A172 (cell line): ENCODE measurements at places on chromosomes 12 and 14. TPM values are rescaled to one million over a fixed set of nuclear protein-coding genes. Genes with fewer than 3 reads are reported as not detected.

The REP15 gene
- total RNA-seq, result 0.55 and 1.2 TPM in 2 replicates

The ERG28 gene
- total RNA-seq, result 6.1 and 6.4 TPM in 2 replicates

The RIPK3 gene
- not detected in 2 replicates for total RNA-seq

The COPZ1 gene
- total RNA-seq, result 209 and 243 TPM in 2 replicates

The CMKLR1 gene
- total RNA-seq, result not detected in 2 replicates

The PRH2 gene
- total RNA-seq, result not detected in 2 replicates

The ARHGAP9 gene
- 0.43 and 0.79 TPM in 2 replicates for total RNA-seq

The PIWIL1 gene
- total RNA-seq, result not detected in 2 replicates

The KCNJ8 gene
- not detected in 2 replicates for total RNA-seq

- no peak for DNase-seq
Observed at GRCh38 chr14:38221077-38221476, 13.4 kb downstream of the SSTR1 start.

DNA sequence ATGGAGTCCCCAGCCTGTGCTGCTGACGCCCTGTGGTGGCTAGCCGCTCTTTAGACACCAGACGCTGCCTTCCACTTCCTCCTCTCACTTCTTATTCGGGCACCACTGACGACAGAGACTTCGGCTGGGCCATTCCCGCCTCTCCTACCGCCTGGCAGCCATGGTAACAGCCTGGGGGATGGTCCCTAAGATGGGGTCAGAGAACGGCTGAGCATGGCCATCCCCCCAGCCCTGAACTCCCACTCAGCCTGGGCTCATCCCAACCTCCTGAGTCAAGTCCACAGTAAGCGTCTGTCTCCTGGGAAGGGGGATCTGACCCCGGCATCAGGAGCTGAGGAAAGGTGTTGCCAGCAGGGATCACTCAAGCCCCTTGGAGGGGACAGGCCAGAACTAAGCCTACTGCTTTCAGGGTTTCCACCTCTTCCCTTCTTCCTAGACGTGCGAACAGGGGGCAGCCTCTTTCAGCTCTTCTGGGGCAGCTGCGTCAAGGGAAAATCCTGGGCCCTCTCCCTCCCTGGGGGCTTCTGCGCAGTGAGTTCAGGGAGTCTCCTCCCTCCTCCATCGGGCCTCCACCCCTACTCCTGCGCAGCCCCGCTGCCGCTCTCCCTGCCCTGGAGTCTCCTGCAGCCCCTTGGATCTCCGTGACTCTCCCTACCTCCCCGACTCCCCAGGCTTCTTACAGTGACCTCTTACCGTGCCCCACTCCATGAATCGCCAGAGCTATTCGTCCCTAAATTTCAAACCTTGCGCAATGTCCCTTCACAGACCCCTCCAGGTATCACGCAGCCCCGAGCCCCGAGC, 643 bp upstream of the TAMALIN start:
- DNase-seq, result no peak

- no peak for DNase-seq
Observed at GRCh38 chr12:49920241-49920914, 16.7 kb upstream of the FAIM2 start.

DNA sequence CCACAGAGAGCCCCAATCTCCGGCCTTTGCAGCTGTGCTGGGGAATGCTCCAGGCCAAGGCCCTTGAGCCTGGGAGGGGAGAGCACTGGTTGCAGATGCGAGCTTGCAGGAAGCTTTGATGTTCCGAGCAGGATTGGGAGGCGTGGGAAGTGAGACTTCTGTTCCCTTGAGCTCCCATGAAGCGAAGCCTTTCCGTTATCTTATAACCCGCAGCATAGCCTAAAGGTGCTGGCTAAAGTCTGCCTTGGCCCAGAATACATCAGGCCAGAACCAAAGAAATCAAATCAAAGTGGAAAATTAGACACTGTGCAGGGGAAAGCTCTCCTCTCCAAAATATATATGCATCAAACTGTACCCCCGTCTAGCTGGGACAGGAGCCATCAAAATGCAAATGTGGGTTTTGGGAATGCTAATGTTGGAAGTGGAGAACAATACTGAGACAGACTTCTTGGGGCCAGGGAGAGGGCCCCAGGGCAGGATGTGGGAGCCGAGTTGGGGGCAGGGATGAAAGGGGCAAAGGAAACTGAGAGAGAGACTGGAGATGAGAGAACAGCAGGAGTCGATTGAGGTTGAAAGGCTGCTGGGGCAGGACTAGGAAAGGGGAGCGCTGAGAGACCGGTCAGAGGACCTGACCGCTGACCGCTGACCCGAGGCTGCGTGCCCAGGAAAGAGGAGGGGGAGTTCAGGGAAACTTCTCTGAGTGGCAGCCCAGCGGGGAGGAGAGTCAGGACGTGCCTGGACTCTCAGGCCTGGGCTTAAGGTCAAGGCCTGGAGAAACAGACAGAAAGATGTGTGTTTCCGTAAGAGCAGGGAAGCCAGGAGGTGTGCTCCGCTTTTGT, 152.2 kb upstream of the PARP11 start:
- DNase-seq, result no peak

DNA sequence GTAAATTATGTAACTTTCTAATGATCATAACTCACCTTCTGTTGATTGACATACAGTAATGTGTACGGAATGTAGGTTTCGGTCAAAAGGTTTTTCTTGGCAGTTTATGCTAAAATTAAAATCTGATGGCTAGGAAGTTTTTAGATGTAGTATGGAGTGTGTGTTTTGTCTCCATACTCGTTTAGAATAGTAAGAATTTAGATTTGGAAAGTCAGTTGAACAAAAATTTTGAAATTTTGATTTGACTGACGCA, 859 bp downstream of the PALS1 start:
- DNase-seq, result no peak

GRCh38 chr12:89238593-89238992, 113.7 kb downstream of the DUSP6 start:
- no peak for DNase-seq

DNA sequence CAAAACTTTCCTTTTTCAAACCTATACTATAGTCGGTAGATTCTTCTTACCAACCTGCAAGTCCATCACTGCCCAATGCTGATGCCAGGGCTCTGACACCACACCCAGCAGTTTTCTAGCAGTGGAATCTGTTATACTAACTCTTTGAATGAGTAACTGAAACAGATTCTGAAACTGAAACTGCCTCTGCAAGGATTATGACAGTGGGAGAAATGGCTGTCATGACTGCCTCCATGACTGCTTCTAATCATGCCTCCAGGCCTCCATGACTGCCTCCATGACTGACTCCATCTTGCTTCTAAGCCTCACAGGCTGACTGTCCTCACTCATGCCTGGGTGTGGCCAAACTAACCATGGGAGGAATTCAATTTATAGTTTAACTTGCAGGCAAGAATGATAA, 29.4 kb upstream of the OXA1L start:
- no peak for DNase-seq

GRCh38 chr12:90321369-90321768, 612.7 kb upstream of the ATP2B1 start:
- DNase-seq, result no peak

DNA sequence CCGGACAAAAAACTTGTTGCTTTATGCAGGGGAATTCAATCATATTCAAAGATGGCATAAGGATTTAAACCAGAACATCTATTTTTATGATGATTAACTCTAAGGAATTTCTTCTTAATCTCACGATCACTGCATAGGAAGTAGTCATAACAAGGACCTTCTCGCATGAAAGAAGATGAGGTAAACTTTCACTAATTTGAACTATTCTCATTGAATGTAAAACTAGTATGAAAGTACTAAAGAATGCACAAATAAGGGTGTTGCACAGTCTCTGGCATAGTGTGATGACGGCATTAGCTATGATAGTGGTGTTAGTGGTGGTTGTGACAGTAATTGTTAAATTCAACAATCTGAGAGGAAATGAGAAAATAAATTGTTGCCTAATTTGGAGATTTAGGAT, 280.0 kb downstream of the SLC6A15 start:
- DNase-seq, result no peak

GRCh38 chr12:40393026-40393425, 168.2 kb downstream of the LRRK2 start:
- no peak for DNase-seq

DNA sequence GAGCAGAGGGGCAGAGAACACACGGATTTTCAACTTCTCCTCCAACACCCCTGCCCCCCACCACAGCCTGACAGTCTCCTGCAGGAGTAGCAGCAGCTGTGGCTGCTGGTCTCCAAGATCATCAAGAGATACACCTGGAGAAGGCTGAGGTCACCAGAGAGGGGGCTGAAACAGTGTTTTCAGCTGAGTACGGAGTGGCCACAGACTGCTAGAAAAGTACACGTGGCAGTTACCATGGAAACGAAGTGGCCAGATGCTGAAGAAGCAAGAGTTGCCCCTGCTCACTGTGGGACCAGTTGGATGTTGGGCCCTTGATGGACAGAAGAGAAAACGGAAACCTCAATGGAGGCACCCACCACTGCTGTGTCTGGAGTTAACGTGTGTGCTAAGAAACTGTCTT, 4.9 kb upstream of the DIABLO start:
- no peak for DNase-seq

DNA sequence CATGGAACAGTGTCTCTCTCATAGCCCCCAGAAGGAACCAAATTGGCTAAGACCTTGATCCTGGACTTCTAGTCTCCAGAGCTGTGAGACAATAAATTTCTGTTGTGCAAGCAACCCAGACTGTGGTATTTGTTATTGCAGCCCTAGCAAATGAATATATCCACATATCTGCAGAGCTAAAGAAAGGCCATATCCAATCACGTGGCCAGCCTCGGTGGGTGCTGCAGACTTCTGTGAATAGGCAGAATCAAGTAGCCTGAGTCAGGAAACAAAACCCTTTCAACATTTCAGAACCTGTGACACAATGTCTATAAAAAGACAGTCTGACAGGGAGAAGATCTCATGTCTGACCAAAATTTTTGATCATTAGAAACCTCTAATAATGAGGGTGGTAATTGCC, 71.0 kb upstream of the CPM start:
- DNase-seq, result no peak

GRCh38 chr14:59130462-59130861, 58.0 kb upstream of the DAAM1 start:
- no peak for DNase-seq

DNA sequence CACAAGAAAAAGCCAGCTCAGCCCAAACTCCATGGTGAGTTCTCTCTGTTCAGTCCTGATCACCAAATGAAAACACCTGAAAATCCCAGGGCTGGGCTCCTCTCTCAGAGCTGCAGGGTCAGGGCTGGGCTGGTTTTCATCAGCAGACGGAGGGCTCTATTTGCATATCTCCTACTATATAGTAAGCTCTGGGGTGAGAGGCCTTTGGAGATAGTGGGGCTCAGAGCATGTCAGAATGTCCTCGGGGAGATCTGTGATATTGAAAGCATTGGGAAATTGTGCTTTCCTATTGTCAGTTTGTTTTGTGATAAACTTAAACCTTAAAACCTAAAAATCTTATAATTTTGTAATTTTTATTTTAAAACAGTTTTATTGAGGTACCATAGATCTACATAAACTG, 742.6 kb downstream of the TMEM121 start:
- no peak for DNase-seq

DNA sequence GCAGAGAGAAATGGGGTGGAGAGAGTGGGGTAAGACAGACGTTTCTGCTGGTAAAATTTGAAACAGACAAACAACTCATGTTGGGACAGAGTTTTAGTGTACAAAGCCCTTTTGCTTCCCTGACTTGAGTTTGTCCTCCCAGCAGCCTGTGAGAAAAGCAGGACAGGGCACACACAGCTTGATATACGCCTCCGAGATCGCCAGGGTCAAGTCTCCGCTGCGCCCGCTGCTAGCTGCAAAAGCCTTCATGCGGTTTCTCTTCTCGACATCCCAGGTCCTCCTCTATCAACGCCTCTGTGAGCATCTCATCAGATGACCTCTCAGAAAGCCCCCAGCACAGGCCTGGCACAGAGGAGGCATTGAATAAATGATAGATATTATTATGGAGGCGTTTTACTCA, 9.4 kb upstream of the BCL11B start:
- no peak for DNase-seq

- DNase-seq, result no peak
Observed at GRCh38 chr14:101465795-101466448, 95.4 kb upstream of the DIO3 start.

DNA sequence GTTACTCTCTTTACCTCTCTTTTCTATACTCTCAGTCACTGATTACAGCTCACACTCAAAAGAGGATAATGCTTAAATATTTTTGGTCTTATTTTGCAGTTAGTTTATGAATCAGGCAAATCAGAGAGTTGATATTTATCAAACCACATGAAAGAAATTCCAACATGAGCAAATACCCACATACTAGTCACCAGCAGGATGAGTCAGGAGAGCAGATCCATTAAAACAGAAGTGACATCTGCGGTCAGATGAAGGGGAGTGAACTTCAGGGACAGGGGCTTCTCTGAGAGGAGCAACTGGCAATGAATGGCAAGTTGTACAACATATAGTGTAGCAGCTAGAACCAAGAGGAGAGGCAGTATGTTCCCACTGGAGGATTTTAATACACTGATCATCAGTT, 258.7 kb downstream of the SYT10 start:
- DNase-seq, result peak; percentile 71

GRCh38 chr14:84622357-84622756, 907.6 kb upstream of the FLRT2 start:
- peak; percentile 16 for DNase-seq

DNA sequence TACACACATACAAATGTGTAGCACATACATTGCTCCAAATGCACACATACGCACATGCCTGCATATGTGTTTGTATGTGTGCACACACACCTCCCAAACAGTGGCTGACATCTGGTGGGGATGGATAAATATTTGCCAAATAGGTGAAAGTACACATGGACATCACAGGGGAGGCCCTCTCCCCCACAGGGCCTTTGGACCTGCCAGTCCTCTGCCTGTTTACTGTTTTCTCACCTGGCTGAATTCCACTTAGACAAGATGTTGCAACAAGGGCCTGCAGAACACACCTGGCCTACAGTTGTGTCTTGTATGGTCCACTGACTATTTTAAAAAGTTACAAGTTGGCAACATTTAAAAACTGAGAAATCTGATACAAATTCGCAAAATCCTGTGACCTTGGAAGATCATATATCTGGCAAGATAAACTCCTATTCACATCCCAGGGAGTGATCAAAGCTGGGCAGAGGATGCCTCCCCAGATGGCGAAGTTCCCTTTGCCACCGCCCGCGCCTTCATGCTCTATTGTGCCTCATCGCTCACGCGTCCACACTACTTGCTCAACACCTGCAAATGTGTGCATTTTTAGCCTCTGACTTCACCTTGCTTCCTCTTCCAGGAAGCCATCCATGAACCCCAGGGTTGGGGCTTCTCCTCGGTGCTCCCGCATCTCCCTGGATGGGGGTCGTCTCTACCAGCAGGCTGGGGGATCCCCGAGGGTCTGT, 118.4 kb upstream of the FZD10 start:
- DNase-seq, result no peak

GRCh38 chr14:65872536-65872935, 460.0 kb downstream of the FUT8 start:
- no peak for DNase-seq
